ENCODE measurements at places on chromosomes 7 and 10. TPM values are rescaled to one million over a fixed set of nuclear protein-coding genes. Genes with fewer than 3 reads are reported as not detected.

DNA sequence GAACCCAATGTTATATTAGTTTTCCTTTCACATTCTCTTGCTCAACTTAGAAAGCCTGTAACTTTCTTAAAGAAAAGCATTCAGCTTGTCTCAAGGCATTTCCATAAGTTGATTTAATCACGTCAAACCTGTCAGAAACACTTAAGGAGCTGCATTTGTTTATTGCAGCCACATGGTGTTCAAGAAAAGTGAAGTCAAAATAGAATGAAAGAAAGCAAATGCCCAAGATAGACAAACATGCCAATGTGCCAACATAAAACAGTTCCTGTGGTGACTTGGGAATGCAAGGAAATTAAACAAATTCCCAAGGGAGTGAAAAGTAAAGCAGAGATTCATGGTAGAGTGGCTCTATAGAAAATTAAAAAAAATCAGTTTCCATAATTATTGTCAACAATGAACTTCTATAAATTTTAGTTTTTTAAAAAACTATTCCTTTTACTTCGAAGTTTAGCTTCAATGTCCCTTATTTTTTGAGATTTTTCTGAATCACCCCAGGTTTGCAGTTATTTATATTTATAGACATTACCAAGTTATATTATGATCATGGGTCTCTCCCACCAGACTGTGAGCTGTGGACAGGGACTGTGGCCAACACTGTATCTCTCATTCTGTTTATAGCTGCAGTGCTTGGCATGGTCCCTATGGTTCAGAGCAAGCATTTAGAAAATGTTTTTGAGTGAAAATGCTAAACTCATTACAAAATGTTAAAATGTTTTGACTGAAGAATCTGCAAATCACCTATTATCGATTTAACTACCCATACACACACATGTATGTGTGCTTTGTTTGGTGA lies 887.4 kb downstream of the REEP3 start:
- no peak for DNase-seq

DNA sequence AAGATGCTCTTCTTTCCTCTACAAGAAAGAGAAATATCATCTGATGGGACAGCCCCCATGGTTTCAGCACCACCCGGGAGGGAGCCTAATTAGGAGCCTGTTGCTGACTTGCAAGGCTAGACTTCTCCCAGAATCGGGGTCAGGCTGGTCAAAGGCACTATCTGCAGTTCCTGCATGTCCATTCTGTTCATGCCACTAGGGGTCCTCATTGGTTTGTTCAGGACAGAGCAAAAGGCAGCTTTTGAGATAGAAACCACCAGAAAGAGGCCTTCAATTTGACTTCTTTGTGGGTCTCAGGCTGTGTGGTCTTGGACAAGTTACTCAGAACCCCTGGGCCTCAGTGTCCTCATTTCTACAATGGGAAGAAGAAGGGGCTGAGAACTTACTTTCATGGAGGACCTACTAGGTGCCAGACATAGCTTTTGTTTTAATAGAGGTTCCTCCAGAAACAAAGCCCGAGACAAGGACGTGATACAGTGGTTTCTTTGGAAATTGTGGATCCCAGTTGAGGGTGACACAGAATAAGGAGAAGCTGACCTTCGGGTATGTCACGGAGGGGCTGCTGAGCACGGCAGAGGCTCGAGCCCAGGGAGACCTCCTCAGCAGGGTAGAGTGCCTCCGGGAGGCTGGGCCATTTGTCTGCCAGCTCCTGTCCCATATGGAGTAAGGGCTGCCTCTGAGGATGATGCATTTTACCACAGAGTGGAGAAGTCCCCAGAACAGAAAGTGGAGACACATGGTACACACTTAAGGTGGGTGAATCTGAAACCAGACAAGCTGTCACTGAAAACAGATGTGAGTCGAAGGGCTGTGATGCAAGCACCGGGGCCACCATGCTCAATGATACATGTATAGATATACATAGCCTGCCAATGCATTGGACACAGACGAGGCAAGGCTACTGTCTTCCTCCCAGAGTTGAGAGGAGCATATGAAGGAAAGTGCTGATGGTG lies 33.1 kb upstream of the NEUROD6 start:
- DNase-seq = peak; percentile 82

DNA sequence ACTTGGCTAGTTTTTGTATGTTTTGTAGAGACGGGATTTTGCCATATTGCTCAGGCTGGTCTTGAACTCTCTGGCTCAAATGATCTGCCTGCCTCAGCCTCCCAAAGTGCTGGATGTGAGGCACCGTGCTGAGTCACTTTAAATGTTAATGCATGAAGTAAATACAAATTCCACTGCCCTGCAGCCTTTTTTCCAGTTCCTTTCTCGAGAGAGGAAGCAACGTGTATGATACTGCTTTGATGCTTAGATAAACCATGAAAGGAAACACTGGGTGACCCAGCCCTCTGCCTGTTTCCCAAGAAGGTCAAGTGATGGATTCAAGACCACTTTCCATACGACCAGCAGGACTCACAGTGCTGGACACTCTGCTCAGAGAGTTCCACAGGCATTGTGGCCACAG lies 11.3 kb upstream of the MRPS24 start:
- no peak for DNase-seq

SMNDC1 gene
- total RNA-seq = 11.7 TPM

PLA2G12B gene
- total RNA-seq = 0.12 TPM

GRCh38 chr7:152871005-152871677 lies 111.6 kb downstream of the ACTR3B start:
- no peak for DNase-seq

DNA sequence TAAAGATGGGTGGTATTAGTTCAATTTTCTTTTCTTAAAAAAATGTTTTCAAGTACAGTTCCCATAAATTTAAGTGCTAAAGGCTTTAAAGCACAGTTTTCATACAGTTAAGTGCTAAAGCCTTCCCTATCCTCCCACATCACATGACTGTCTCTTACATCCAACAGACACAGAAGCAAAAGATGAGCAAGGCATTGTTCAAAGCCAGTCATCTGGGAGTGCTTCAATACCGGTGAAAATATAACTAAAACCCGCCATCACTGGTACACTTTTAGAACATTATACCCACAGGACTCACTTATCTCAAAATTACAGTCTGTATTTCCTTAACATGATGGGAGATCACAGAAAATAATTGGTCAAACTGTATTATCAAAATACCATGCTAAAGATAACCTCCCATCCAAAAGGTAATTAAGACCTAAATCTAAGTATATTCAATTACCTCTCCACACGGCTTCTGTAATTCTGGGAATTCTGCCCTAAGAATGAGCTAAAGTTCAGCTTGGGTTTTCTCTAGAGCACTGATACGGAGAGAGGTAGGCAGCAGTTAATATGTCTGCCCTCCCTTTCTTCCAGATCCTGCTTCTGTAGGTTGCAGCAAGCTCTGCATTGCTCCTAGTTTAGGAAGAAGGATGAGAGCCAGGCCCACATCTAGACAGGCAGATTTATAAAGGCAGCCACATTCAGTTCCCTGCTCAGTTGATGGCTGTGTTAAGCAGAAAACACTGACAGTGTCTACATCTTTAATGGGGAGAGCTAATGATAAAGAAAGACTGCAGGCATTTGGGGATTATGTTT lies 474.8 kb upstream of the PFKP start:
- no peak for DNase-seq

GRCh38 chr7:88200261-88200660 lies 19.6 kb downstream of the SRI start:
- DNase-seq = no peak

CALD1 gene
- 90.2 TPM for total RNA-seq

- no peak for DNase-seq
Measured at GRCh38 chr10:85433248-85433647, 933.3 kb downstream of the GRID1 start.

All from neural progenitor cell (in vitro differentiated cells).